Stimulated activated CD4-positive, alpha-beta T cell treated with anti-CD3 and anti-CD28 coated beads, Interleukin-2, amount 100 ng/mL, for 4 hours (primary cell): ENCODE measurements at places on chromosomes 5 and 9.

DNA sequence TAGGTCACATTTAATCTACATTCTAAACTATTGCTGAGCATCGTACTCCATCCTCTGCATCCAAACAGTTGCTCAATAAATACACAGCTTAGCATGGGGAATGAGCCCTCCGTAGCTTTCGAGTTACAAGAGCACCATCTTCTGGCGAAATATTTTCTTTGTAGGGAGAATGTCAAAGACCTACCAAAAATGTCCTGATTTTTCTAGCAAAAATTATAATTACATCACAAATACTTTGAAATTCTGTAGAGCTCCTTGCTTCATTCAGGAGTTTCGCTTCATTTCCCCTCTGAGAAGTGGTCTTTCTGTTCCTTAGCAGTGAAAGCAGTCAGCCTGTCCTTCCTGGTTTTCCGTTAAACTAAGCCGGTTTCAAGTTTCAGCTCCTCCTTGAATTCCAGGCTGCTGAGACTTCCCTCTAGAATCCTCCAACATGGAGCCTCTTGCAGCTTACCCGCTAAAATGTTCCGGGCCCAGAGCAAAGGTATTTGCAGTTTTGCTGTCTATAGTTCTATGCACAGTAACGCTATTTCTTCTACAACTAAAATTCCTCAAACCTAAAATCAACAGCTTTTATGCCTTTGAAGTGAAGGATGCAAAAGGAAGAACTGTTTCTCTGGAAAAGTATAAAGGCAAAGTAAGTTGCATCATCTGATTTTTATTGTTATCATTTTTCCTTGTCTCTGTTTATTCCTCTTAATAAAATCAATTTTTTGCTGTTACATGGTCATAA is at the start of gene GPX8:
Gene GPX8, plus strand, starts transcription at position 409 of the 730 bp plus-strand sequence. Its CDS starts 22 bp downstream, at position 431.
- no peak for DNase-seq

DNA sequence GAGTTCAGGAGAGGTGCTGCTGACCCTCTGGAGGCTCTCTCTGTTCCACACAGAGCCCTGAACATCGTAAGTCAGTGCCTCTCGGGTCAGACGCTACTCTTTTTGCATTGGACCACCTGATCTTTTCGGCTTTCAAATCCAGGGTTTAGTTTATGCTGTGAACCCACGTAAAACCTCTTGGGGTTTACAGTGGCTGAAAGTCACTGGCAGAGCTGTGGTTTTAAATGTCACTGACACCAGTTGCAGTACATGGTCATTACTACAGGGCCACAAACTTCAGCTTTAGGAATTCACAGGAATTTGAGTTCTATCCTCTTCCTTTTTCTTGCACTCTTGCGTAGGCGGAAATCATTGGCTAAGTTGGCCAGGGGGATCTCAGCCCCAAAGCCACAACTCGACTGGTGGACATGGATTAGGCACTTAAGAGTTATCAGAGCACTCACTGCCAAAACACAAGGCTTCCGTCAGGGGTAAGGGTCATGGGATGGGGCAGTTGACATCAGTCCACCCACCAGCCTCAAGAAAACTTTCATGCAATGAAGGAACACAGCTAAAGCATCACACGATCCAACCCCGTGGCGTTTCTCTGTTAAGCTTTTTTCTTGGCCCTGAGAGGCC is 76.9 kb downstream of the SFXN1 start:
- DNase-seq = no peak

DNA sequence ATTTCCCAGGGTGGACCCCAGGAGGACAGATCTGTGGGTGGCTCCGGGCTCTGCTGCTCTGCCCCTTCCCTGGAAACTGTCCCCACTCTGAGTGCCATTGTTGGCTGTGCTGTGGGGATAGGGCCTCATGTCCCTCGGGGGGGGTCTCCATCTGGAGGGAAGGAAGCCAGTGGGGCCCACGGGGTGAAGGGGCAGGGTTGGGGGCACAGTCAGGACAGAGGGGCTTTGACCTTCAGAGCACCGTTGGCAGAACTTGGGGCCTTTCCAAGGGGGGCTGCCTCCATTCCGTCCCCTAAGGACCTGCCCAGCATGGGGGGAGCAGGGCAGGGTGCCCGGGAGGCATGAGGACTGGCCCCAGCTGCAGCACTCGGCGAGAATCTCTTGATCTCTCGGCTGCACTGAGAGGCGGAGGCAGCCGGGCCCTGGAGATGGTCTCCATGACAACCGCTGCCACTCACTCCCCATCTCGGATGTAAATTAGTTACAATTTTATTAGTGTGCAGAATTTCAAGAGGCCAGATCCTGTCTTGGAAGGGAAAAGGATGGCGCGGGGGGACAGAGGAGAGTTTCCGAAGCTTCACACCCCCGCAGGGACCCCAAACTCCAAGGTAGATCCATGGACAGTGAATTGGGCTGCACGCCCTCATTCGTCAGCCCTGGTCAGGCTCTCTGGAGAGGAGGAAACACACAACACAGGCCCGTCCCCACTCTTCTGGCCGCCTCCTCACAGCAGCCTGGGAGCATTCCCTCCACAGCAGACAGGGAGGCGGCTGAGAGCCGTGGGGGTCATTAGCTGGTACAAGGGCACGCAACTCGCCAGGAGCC is 216.2 kb upstream of the IER5L start:
- DNase-seq = no peak

DNA sequence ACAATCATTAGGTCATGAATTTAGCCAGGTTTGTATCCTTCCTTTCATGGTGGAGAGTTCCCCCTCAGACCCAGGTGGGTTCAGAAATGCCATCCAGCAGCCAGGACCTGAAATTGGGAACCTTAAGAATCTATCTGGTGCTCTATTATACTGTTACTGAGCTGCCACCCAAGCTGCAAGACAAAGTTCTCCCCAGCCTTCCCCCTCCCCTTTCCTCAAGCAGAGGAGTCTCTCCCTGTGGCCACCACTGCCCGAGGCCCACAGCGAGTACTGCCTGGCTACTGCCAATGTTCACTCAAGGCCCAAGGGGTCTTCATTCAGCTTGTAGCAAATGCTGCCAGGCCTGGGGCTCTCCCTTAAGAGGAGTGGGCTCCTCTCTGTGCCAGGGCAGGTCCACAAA is 133.8 kb downstream of the TMEM38B start:
- DNase-seq = no peak

GRCh38 chr5:126872561-126873354 is 95.8 kb downstream of the LMNB1 start:
- DNase-seq = no peak

DNA sequence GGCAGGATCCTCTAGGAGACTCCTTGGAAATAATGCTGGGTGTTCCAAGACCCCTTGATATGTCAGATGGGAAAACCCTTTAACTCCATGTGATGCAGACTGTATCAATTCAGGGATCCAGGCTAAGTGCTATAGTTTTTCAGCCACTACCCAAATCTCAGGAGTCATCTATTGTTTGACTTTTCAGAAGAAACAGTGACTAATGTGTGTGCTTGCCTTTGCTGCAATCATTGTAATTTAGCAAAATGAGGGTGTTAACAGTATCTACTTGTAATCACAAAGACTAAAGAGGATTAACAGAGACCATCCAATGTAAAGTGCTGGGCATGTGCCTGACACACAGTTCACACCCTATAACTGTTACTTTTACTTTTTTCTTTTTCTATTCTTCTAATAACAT is 309.6 kb upstream of the RFX3 start:
- no peak for DNase-seq

GRCh38 chr5:169796731-169797130 is 159.7 kb downstream of the DOCK2 start:
- no peak for DNase-seq

DNA sequence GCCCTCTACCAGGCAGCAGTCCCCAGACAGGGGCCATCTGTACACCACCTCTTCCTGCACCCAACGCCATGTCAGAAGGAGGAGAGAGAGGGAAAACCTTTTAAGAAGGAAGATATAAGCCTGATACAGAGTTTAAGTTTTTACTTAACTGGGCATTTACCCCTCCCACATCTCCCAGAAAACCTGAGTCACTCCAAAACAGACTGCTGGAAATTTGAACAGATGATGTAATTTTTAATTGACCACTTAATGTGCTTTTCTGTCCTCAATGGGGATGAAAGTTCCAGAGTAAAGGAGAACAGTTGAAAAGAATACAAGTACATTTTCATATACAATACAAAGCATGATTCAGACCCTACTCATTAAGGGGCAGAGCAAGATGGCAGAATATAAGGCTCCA is 63.9 kb downstream of the TTC39B start:
- DNase-seq = no peak

GRCh38 chr5:104859437-104859836 is 1296.8 kb upstream of the NUDT12 start:
- DNase-seq = no peak

- no peak for DNase-seq
Measured at GRCh38 chr9:30534896-30535295, 1849.5 kb upstream of the ACO1 start.

GRCh38 chr5:130462516-130462915 is 558.3 kb downstream of the CHSY3 start:
- no peak for DNase-seq

DNA sequence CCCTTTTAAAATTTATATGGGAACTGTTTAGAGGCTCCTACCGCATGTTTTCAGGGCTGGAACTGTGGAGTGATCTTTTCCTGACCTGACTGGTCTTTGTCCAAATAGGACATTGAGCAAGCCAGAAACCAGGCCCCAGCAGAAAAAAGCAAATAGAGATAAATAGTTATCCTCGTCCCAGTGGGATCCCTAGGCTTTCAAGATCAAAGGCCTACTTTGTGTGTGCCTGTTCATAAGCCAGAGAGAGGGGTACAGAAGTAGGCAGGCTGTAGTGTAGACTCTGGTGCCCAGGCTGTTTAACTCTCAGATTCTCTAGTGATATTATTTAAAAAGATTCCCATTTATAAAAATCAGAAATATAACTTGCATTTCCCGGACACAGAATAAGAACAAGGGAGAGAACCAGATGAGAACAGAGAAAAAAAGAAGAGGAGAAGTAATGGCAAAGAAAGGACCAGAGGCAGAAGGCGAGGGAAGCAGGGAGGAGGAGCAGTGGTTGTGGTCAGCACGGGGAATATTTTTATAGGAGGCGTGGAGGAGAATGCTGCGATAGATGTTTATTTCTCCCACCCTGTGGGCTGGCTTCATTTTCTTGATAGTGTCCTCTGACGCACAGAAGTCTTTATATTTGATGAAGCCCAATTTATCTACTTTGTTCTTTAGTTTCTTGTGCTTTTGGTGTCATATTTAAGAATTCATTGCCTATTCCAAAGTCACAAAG is 101.2 kb downstream of the AOPEP start:
- no peak for DNase-seq

GRCh38 chr5:130104895-130105688 is 200.8 kb downstream of the CHSY3 start:
- no peak for DNase-seq

- no peak for DNase-seq
Measured at GRCh38 chr5:81856948-81857928, 106.3 kb upstream of the SSBP2 start.

- no peak for DNase-seq
Measured at GRCh38 chr9:135108831-135109510, 21.5 kb downstream of the OLFM1 start.

GRCh38 chr5:54261596-54261995 is 48.8 kb downstream of the ARL15 start:
- no peak for DNase-seq

DNA sequence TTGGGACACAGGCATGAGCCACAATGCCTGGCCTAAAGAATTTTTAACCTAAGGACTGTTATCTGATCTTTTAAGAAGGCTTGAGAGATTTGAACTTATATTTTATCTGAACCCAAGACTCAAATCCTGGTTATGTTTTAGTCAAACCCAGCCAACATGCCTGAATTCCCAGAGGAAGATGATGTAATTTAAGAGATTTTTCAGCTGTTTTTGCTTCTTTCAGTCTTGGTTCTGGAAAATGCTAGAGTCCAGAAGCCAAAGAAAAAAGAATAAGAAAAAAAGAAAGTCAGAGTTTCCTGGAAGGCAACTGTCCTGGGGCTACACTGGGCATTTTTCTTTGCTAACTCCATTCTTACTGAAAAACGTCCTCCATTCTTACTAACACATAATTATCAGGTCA is 85.8 kb downstream of the SNX18 start:
- DNase-seq = no peak

DNA sequence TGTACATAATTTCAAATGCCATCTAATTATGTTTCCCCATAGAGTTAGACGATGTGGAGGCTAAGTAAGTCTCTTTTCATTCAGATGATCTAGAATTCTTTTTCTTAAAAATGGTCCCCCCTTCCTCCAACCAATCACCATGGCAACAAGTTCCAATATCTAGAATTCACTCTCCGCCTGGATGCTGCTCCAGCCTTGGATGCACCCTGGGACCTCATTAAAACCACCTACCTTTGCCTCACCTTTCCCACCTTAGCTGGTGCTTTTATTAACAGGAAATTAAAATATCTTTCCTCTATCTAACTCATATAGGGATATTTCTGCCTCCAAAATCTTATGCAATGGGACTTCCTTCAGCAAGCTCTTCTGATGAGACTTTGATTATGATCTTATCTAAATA is 49.0 kb downstream of the DIRAS2 start:
- DNase-seq = no peak

DNA sequence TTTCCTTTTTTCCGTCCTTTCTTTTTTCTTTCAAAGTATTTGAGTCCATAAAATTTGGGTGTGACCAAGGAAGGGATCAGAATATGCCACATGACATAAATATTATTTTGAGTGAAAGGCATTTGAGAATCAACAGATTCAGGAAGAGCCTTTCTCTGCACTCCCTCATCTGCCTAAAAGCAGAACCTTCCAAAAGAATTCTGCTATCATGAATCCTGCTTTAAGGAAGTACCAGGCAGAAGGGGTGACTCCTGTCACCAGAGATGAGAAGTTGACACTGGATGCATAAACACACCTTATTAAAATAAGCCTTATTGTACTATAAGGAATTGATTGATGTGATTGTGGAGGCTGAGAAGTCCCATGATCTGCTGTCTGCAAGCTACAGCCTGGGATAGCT is 196.7 kb downstream of the SREK1 start:
- no peak for DNase-seq

DNA sequence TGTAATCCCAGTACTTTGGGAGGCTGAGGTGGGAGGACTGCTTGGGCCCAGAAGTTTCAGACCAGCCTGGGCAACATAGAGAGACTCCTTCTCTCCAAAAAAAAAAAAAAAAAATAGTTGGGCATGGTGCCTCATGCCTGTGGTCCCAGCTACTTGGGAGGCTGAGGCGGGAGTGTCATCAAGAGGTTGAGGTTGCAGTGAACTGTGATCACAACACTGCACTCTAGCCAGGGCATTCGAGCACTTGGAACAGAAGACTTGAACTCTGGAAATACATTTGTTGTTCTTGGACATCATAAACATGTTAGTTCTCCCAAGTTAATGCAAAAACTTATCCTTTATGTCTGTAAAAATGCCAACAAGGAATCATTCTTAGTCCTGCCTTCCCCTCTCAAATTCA is 29.6 kb downstream of the EHMT1 start:
- DNase-seq = no peak

DNA sequence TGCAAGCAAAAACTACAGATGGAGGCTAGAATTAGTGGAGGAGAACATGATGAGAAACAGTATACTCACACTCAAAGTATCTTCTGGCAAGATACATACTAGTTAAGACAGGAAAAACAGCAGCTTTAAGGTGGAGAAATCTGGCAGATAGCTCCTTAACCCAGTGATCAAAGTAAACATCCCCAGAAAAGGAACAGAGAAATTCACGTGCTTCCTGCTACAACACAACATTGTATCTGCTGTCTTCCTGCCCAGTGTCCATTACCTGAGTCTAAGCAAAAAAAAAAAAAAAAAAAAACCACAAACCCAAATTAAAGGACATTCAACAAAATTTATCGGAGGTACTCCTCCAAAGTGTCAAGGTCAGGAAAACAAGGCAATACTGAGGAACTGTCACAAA is 38.4 kb downstream of the ROR2 start:
- DNase-seq = no peak

- DNase-seq = no peak
Measured at GRCh38 chr5:128711216-128711615, 173.2 kb upstream of the FBN2 start.

GRCh38 chr5:39977066-39977655 is 552.4 kb upstream of the DAB2 start:
- no peak for DNase-seq
